ENCODE measurements at places on chromosomes 1 and 21. TPM values are rescaled to one million over a fixed set of nuclear protein-coding genes. Genes with fewer than 3 reads are reported as not detected.

RIT1 gene
- polyA plus RNA-seq, result 20.2 TPM

GRCh38 chr1:204368996-204369726, 9.4 kb upstream of the PLEKHA6 start:
- H3K27ac ChIP-seq, result no peak overlapping the region
- no peaks in the 10 kb centered on the region for H3K4me1 ChIP-seq
- H3K4me3 ChIP-seq, result no peak overlapping the region
- no peak for DNase-seq
- H3K36me3 ChIP-seq, result no peaks in the 10 kb centered on the region

GRCh38 chr1:30248373-30248772, 475.0 kb downstream of the MATN1 start:
- H3K36me3 ChIP-seq, result no peaks in the 10 kb centered on the region
- H3K4me1 ChIP-seq, result no peaks in the 10 kb centered on the region
- H3K27ac ChIP-seq, result no peak overlapping the region

DNA sequence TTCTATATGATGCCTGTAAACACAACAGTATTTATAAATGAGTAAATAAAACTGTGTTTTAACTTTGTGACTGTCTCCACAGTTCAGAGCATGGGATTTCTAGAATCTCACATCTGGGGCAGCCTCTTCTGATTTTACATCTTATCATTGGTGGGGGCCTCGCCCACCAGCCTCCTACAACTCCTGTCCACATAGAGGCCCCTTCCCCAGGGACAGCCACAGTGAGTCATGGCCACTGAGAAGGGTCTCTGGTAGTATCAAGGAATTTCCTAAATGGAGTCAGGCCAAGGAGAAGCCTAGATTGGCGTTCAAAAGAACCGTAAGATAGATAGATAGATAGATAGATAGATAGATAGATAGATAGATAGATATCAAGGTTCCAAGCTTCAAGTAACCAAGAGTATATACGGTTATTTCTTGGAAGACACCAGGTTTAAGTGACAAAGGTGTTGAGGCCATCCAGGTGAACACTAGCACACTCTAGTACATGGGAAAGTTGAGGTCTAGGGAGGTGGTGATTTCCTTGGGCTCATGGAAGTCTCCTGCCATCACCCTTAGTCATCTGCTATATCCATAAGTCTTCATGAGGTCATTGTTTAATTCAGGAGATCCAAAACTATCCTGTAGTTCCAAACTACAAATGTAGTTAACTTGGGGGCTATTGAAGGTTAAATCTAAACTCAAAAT, 121.6 kb downstream of the SYT2 start:
- H3K27me3 ChIP-seq, result no peaks in the 10 kb centered on the region
- no peaks in the 10 kb centered on the region for H3K36me3 ChIP-seq
- no peak for DNase-seq
- no peak overlapping the region for H3K4me3 ChIP-seq
- H3K27ac ChIP-seq, result no peak overlapping the region

DNA sequence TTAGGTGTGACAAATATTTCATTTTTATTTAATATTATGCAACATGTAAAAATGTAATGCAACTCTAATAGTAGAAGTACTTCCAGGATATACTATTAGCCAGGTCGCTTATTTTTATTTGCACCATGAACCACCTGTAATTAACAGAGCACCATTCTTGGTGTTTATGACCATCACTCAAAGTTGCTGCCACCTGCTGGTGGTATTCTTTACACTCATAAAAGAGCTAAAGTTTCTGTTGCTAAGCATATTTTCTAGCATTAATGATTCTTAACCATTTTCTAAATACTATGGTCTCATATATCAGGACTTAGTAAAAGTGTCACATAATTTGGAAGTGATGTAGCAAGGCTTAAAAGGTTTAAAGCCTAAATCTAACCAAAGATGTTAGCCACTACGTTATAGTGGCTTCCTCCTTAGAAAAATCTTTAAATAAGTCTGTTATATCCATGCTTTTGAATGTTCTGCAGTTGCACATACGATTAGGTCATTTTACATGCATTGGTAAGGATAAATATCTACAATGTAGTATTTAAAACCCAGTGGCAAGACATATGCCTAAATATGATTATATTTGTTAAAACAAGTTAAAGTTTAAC, 244.5 kb downstream of the NEGR1 start:
- DNase-seq, result no peak
- H3K4me3 ChIP-seq, result no peak overlapping the region
- no peaks in the 10 kb centered on the region for H3K27me3 ChIP-seq
- no peak overlapping the region for H3K27ac ChIP-seq
- no peaks in the 10 kb centered on the region for H3K36me3 ChIP-seq

- H3K27me3 ChIP-seq, result no peaks in the 10 kb centered on the region
- H3K36me3 ChIP-seq, result no peaks in the 10 kb centered on the region
- peaks cover 4% of the 10 kb centered on the region for H3K4me1 ChIP-seq
These were observed 129.2 kb downstream of the GLUL start for GRCh38 chr1:182262425-182262824.
